ENCODE measurements at places on chromosomes 7 and 10. TPM values are rescaled to one million over a fixed set of nuclear protein-coding genes. Genes with fewer than 3 reads are reported as not detected.

- DNase-seq: no peak
These were observed 26.1 kb upstream of the RSU1 start for GRCh38 chr10:16843252-16843870.

- no peak for DNase-seq
These were observed 27.9 kb upstream of the PPP2R2D start for GRCh38 chr10:131872827-131873375.

DNA sequence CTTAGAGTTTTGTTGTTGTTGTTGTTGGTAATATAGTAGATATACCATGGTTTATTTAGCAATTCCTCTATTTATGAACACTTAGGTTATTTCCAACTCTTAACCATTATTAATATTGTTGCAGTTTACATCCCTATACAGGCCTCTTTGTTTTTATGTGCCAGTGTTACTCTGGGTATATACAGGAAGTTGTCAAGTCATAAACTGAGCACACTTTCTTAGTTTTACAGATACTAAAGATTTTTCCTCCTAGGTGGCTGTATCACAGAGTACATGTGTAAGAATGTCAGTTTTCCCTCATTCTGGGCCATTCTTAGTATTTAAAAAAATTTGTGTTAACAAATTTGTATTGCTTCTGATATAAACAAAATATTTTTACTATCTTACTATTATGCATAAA lies 128.4 kb downstream of the ARL4A start:
- no peak for DNase-seq

- no peak for DNase-seq
These were observed 8.7 kb downstream of the SMC3 start for GRCh38 chr10:110576220-110576619.

Gene CDK1
- 72.9 TPM for polyA plus RNA-seq

Gene ABCB4
- 3.3 TPM for polyA plus RNA-seq
